CD4-positive, alpha-beta T cell (primary cell): ENCODE measurements at places on chromosomes 1 and 21. TPM values are rescaled to one million over a fixed set of nuclear protein-coding genes. Genes with fewer than 3 reads are reported as not detected.

Gene ZNF684
- 1.7 TPM for total RNA-seq

Gene TMEM59
- 128 TPM for total RNA-seq

Gene OR2L5
- total RNA-seq, result not detected

Gene FAM72B
- total RNA-seq, result 1.1 TPM

Gene RABIF
- 9.1 TPM for total RNA-seq

Gene TFF3
- not detected for total RNA-seq

Gene LCE2B
- not detected for total RNA-seq

Gene NPHS2
- total RNA-seq, result not detected

Gene MDM4
- total RNA-seq, result 266 TPM

Gene KCNK2
- not detected for total RNA-seq

Gene FAM20B
- total RNA-seq, result 12.9 TPM

Gene GSTM4
- 20.7 TPM for total RNA-seq

Gene NPR1
- total RNA-seq, result not detected

Gene C1orf56
- total RNA-seq, result 1.2 TPM

Gene SHE
- not detected for total RNA-seq

Gene OPTC
- not detected for total RNA-seq

Gene SPRR2B
- not detected for total RNA-seq

Gene FCRL6
- total RNA-seq, result 0.28 TPM

Gene CDK11A
- total RNA-seq, result 217 TPM

Gene F3
- total RNA-seq, result not detected

Gene CNKSR1
- total RNA-seq, result 3.6 TPM

Gene NEK2
- total RNA-seq, result not detected

Gene KRTAP21-1
- not detected for total RNA-seq

Gene GSTM5
- 0.20 TPM for total RNA-seq

Gene GPR61
- total RNA-seq, result 0.85 TPM

Gene C1QTNF12
- total RNA-seq, result 3.4 TPM

Gene ZDHHC18
- 46.2 TPM for total RNA-seq

Gene GJB3
- total RNA-seq, result not detected

Gene BCL10
- total RNA-seq, result 52.0 TPM

Gene KRTAP12-2
- total RNA-seq, result not detected

Gene PCAT6
- total RNA-seq, result 0.91 TPM
